ENCODE measurements at places on chromosomes 5 and 9.

- DNase-seq, result no peak
These were observed 439.9 kb upstream of the KLF4 start for GRCh38 chr9:107929443-107929842.

GRCh38 chr9:18463991-18464390 is 10.0 kb upstream of the ADAMTSL1 start:
- DNase-seq, result no peak

- no peak for DNase-seq
These were observed 9.4 kb downstream of the BARHL1 start for GRCh38 chr9:132591751-132592314.

- DNase-seq, result no peak
These were observed 152.5 kb downstream of the TRIO start for GRCh38 chr5:14295610-14296009.

DNA sequence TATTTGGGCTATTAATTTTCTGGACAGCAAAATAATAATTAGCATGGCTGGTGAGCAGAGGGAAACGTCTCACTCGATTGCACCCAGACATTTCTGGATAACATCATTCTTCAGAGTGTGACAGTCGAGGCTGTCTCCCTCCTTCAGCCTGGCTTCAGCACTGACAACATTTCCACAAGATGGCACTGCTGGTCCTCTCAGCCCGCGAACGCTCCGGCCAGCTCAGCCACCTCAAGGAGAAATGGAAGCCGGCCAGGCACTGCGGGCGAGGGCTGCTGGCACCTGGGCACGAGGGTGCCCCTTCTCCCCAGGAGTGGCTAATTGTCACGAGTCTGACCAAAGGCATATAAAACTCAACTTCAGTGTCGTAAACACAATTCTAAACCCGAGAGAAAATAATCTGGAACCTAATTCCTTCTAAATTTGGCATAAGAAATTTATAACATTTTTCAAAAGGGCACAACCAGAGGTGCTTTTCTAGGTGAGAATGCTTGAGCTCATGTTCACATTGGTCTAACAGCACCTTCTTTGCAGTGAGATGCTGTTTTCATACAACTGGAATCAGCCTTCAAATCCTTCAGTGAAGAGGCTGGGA is 65.9 kb downstream of the DAP start:
- DNase-seq, result no peak

- no peak for DNase-seq
These were observed 27.2 kb downstream of the RECK start for GRCh38 chr9:36063804-36064447.
